ENCODE measurements at places on chromosomes 12 and 14.

DNA sequence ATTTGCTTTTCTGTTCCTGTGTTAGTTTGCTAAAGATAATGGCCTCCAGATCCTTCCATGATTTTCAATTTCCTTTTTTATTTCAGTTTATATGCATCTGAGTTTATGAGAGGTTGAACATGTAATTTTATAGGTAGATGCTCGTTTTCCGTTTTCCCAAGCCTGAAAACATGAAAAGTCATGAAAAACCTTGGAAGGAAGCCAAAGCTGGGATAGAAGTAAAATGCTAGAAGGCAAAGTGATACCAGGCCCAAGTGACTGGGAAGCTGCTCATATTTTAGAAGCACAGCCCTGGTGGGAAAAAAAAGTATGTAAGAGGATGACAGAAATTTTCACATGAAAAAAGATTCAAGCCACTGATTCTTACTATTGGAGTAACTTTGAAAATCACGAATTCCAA lies 290.8 kb downstream of the PRKD1 start:
- DNase-seq, result no peak

DNA sequence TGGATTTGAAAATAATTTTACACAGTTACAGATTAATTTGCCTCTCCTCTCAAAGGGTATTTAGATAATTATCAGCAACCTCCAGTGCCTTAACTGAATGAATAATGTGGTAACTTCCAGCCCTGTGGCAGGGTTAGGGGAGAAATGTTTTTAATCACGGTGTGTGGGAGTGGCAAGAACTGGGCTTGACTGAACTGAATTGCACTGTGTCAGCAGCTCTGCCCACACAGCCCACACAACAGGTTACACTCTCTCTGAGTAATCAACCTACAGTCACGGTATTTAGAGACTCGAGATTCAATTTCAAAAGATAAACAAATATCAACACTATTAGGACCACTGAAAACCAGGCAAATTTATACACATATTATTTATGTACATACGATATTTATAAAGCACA lies 198.5 kb downstream of the KCNC2 start:
- no peak for DNase-seq

- no peak for DNase-seq
Measured at GRCh38 chr12:42884116-42884515, 294.6 kb upstream of the PRICKLE1 start.

- no peak for DNase-seq
Measured at GRCh38 chr12:51692016-51692415, 101.0 kb downstream of the SCN8A start.

- no peak for DNase-seq
Measured at GRCh38 chr14:22980672-22981089, 1.7 kb downstream of the AJUBA start.

GRCh38 chr12:61521258-61521657 lies 738.9 kb upstream of the USP15 start:
- DNase-seq, result no peak

DNA sequence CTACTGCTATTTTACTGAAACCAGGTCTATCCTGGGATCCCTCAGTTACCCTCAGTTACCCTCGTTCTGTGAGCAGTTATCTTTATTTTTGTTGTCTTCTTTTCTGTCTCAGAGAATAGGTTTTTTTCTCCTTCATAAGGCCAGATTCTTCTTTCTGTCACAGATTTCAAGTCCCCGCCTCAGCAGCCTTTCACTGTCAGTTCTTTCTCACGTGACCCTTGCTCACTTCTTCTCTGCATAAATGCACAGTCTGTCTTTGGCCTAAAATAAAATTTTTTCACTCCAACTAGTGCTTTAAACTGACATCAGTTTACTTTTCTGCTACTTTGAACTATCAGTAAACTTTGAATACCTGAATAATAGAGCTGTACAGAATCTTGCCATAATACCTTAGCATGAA lies 299.7 kb downstream of the ERC1 start:
- no peak for DNase-seq

DNA sequence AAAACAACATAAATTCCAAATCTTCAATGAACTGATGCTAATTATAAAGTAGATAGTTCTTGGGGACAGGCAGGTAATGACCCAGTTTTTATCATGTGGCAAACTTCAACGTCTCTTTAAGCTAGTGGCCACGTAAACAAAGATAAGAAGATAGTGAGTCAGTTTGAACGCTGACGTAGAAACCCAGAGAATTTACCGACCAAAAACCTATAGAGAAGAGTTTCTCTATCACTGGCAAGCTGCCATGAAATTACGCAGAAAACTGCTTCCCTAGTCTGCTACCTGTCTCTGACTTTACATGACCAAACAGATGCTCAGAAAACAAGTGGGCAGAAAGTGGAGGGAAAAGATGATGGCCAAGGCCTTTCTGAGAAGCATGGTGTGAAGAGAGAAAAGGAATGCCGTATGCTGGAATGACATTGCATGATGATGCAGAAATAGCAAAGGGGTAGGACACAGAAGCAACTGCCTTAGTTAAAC lies 136.3 kb downstream of the ITPR2 start:
- DNase-seq, result no peak

DNA sequence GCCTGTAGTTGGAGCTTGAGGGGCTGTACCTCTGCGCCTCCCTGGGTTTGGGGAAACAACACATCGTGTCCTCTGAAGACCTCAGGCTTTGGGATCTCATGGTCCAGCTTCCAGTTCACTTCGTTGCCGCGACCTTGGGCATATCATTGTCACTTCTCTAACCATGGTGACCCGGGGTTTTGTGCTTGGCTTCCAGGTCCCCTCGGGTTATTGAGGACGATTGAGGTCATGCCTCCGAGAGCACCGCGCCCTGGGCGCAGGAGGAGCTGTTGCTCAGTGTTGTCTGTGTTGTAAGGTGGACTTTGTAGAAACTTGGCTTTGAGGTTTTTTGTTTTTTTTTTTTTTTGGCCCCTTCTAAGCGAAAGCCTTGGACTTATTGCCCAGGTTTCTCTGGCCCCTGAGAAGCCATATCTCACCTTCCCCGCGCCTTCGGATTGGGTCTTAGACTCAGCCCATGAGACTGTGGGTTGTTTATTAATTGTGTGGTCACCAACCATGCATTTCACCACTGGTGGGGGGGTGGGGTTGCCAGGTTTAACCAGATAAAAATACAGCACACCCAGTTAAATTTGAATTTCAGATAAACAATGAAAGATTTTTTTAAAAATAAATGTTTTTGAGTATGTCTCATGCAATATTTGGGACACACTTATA lies 2.6 kb downstream of the BCL7A start:
- no peak for DNase-seq

DNA sequence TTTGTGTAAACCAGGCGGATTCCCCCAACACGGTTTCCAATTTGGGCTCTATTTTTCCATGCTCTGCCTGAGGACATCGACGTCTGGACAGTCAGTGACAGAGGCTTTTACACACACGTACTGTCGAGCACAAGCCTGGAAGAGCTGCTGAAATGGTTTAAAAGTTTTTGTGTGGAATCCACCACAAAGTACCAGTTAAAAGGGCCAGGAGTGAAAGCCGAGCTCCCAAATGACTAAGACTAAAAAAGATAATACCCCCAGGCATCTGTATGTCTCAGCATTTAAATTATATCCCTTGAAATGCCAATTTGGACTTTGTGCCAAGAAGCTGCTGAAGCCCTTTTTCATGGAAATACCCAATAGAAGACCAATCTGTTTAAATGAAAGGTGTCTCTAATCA lies 173.2 kb downstream of the EGLN3 start:
- DNase-seq, result no peak

- no peak for DNase-seq
Measured at GRCh38 chr12:131971226-131971625, 21.5 kb downstream of the EP400 start.

- no peak for DNase-seq
Measured at GRCh38 chr12:78331753-78332152, 501.1 kb downstream of the NAV3 start.

- DNase-seq, result no peak
Measured at GRCh38 chr14:95255487-95255886, 64.2 kb downstream of the CLMN start.

GRCh38 chr14:28651148-28651547 lies 115.4 kb upstream of the FOXG1 start:
- DNase-seq, result no peak

DNA sequence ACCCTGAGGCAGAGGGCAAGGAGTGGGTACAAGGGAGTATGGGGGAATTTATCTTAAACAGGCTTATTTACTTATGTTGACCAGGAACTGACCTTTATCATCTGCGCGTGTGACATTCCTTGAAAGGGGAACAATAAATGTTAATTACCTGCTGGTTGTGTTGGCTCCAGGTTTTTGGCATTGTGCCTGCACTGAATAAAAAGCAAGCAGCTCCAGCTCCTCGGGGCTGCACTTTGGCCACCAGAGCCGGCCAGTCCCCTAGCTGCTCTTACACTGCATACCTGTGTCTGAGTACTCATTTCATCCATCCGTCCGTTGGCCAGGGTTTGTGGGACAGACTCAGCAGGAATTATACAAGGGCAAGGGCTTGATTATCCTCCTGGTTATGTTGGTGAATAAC lies 68.8 kb upstream of the GTF2A1 start:
- no peak for DNase-seq

- no peak for DNase-seq
Measured at GRCh38 chr12:124452576-124453331, 114.7 kb downstream of the NCOR2 start.

GRCh38 chr12:51320695-51321320 lies 3.2 kb downstream of the BIN2 start:
- peak; percentile 29 for DNase-seq

DNA sequence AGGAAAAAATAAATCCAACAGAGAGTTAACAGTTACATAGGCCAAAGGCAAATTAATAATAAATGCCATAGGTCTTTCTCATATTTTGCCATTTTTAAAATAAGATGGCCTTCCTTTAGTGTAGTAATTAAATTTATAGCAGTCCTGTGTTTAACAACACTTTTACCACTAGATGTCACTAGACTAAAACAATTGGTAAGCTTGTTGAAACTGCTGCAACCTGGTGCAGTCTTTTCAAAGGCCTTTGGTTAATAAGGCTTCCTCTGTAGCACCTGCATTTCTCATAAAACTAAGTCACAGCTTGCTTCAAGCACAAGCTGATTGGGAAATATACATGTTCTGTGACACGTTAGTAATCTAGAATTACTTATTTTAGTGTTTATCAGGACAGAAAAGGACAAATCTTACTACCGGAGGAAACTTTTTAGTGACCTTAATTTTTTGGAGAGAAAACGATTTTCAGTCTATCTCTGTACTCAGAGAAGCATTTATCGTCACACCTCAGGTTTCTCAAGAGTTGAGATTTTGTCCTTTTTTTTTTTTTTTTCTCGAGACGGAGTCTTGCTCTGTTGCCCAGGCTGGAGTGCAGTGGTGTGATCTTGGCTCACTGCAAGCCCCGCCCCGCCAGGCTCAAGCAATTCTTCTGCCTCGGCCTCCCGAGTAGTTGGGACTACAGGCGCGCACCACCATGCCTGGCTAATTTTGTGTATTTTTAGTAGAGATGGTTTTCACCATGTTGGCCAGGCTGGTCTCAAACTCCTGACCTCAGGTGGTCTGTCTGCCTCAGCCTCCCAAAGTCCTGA lies 20.0 kb downstream of the BORCS5 start:
- peak; percentile 79 for DNase-seq

DNA sequence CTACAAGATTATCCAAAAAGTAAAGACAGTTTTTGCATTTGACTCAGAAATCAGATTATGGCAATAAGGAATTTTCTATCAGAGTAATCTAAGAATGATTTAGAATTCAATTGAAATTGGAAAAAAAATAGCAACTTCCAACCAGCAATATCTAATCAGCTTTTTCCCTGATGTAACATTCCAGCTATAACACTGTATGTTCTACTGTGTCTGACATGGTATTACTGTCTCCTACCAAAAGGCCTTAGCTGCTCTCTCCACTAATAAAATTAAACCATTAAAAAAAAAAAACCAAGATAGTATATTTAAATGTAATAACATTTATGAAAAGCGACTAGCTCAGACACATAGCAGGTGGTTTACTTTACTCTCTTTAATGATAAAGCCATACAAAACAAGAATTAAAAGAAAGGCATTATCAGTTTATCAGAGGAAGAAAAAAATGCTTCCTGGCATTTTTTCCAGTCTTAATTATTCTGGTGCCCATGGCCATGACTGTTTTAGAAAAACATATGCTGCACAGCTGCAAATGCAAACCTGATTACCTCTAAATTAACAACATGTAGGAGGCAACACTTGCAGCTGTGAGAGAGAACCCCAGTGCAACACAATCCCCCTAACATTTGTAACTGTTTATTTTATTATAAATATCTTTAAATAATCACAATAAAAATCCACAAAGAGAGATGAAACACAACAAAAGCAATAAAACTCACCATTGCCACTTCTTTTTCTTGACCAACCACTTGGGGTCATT lies 28.8 kb downstream of the PHLDA1 start:
- no peak for DNase-seq

DNA sequence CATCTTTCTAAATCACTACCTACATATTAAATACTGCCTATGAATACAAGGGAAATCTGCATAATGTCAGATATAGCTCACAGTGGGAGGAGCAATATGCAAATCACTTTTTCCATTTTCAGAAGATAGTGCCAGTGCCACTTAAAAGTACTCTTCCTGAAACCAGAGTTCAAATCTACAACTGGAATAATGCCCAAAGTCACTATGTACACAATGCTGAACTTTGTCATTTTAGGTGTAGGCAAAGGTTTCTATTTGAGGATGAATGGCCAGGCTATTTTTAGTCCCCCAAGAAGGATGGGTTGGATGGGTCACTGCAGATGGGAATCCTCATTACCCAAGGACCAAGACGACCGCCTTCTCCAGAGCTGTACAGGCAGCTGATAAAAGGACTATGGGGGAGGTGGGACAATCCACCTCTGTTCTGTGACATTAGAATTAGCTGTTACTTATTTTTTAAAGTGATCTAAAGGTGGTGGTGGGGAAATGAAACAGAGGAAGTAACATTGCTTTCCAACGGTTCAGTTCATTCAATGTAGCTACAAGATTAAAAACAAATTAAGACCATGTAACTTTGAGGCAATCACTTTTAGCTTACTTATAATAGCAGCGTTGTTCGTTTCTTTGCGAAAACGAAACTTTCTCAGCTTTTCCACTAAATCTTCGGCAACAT lies 5.6 kb downstream of the GMFB start:
- DNase-seq, result no peak

GRCh38 chr14:58954052-58954451 lies 234.4 kb upstream of the DAAM1 start:
- no peak for DNase-seq

DNA sequence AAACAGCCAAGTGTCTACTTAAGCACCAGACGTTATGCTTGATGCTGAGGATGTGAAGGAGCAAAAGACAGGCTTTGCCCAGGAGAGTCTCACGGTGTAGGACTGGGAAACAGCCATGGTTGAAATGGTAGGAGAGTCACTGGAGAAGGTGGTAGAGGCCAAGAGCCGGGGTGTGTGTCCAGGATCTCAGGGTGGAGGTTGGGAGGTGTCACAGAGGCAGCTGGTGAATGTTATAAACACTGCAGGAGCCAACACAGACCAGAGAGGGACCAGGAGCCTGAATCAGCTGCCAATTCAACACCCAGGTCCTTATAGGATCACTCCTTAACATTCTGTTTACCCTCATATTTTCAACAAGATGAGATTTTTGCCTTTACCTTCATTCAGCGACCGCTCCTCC lies 7.5 kb downstream of the NID2 start:
- DNase-seq, result no peak

GRCh38 chr14:102182190-102182589 lies 42.5 kb downstream of the WDR20 start:
- DNase-seq, result peak; percentile 61
